Activated naive CD4-positive, alpha-beta T cell (primary cell): ENCODE measurements at places on chromosomes 6 and 20.

- no peak for DNase-seq
Measured at GRCh38 chr6:118122801-118123200, 215.7 kb downstream of the SLC35F1 start.

- DNase-seq, result no peak
Measured at GRCh38 chr6:138655828-138656227, 117.7 kb upstream of the CCDC28A start.

DNA sequence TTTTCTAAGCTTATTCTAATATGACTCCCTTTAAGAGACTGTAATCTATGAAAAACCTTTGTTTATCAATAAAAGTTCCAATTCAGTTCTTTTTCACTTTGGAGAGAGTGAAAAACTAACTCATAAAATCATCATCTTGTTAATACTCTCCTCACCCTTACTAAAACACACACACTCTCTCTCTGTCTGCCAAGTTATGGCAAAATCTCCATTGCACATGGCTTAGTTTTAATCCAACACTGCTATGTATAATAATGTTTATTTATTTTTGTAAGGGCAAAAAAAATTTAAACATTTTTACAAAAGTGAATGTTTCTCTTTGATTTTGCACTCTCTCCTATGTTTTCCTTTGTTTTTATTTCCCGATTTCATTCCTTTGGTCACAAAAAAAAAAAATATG, 253.2 kb downstream of the BMP7 start:
- no peak for DNase-seq

DNA sequence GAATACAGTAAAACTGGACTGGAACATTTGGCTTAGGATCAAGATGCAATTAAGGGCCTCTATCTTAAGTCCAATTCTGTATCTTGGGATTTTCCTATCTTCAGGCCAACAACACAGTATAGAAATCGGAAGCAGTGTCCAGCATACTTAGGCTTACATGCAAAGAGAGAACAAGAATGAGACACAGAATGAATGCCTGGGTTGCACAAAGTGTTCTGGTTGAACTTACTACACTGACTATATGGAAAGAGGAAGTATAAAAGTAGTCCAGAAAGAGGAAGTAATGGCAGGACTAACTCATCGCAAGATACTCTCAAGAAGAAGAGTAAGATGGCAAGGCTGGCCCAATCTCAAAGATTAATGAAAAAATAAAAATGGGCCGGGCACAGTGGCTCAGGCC, 87.6 kb downstream of the BTBD9 start:
- no peak for DNase-seq
